CD4-positive, alpha-beta T cell treated with Interferon gamma for 1 hour (primary cell): ENCODE measurements at places on chromosomes 7 and 10.

- DNase-seq = no peak
Observed at GRCh38 chr7:157650801-157651200, 314.0 kb downstream of the DNAJB6 start.

DNA sequence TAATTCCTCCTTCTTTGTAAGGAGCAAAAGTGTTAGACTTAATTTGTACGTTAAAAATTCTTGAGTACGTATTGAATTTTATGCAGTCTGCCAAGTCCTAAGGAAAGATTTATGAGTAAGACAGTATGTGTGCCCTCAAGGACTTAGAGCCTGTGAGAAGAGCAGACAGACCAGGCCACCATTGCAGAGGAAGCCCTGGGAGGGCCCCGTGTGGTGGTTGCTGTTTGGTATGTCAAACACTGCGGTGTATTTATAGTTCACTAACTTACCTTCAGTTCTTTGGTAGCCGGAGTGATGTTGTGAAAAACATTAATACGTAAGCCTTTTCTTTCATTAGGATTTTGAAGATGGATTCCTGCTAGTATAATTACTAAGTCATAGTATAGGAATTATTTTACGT is 82.9 kb downstream of the GALNT11 start:
- DNase-seq = no peak

DNA sequence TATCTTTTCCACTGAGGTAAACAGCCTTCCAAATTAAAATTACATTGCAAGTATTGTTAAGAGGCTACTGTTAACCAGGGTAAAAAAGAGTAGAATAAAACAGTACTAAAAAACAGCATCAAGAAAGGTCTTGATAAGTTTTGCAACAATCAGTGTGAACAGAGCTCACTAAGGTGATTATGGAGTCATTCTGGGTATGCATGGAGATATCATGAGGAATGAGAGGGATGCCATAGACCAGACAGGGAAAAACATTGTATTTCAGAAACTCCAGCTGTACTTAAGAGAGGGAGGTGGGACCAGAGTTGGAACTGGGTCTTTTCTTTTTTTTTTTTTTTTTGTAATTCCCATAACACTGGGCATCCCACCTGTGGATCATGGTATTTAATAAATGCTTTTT is 549.6 kb downstream of the INHBA start:
- no peak for DNase-seq

DNA sequence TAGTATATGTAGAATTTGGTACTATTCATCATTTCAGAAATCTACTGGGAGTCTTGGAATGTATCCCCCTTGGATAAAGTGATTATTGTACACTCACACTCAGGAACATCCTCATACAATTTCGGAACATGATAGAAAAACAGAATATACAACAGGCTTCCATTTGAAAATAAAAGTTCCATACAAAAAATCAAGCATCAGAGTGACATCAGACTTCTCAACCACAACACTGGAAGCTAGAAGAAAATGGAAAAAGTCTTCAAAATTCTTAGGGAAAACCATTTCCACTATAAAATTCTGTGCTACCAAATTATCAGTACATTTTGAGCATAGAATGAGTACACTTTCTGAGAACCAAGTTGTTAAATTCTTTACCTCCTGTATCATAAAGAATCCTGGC is 8.8 kb downstream of the LYZL1 start:
- no peak for DNase-seq

- DNase-seq = no peak
Observed at GRCh38 chr10:28014651-28015050, 15.8 kb upstream of the ODAD2 start.

GRCh38 chr10:60346661-60347060 is 43.0 kb downstream of the ANK3 start:
- DNase-seq = no peak

- no peak for DNase-seq
Observed at GRCh38 chr7:86930554-86931307, 128.7 kb downstream of the ELAPOR2 start.

DNA sequence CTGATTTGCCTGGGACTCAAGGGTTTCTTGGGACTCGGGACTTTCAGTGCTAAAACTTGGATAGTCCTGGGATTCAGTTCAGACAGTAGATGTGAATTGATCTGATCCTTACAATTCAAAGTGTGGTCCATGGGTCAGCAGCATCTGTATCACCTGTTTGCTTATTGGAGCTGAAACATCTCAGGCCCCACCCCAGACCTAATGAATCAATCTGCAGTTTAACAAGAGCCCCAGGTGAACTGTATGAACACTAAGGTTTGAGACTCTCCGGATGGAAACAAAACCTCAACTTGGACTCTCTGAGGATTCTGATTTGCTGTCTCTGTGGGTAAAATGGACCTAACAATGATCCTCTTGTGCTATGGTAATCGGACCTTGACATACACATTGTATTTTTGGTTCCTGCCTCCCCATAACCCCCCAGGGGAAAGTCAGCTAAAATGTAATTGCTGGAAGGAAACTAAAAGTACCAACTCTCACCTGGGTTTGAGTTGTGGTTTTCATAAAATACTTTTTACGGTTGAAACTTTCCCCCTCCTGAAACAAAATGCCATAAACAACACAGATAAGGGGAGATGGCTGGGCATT is 11.7 kb downstream of the CYP26A1 start:
- DNase-seq = no peak

DNA sequence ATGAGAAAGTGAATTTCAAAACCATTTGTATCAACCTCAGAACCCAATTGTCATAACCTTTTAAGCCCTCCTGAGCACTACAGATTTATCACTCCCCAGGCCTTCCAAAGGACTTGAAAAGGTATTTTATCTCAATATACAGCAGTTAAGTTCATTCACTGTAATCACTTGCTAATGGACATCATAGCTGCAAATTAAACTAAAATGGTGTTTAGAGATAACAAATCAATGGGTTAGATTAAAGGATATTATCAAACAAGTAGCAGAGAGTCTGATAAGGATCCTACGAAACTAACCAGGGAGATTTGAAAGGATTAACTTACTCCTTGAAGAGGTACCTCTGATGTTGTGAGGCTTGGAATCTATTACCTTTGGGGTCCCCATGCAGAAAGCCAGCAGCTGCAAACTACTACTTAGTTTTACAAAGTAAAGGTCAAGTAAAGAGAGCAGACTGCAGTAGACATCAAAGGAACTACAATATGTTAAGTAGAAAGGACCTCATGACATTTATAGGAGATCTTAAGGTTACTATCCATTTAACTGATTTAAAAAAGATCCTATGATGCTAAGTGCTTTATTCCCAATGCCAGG is 359.4 kb downstream of the SORCS1 start:
- no peak for DNase-seq

GRCh38 chr10:33706191-33706590 is 371.7 kb upstream of the NRP1 start:
- DNase-seq = no peak

- DNase-seq = no peak
Observed at GRCh38 chr10:75922435-75922834, 491.0 kb downstream of the LRMDA start.

DNA sequence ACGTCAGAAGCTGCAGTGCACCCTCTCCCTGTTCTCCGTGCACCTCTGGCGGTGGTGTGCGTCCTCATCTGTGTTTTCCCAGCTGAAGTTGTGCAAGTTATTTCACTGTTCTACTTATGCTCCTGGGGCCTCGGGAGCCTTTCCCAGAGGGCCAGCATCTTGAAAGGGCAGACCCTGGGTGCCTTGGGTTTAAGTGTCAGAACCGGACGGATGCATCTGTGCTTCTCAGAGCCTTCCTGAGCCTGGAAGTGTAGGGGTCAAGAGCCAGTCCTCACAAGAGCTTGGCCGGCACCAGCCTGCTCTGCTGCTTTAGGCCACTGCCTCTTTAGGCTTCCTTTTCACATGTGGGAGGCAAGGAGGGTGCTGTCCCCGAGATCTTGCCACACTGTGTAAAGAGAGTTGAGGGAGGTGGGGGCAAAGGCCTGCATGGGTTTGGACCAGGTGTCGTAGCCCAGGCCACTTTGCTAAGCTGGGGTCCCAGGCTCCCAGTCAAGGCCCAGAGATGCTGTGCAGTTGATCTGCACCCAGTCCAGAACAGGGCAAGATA is 128.9 kb upstream of the NPS start:
- DNase-seq = no peak

DNA sequence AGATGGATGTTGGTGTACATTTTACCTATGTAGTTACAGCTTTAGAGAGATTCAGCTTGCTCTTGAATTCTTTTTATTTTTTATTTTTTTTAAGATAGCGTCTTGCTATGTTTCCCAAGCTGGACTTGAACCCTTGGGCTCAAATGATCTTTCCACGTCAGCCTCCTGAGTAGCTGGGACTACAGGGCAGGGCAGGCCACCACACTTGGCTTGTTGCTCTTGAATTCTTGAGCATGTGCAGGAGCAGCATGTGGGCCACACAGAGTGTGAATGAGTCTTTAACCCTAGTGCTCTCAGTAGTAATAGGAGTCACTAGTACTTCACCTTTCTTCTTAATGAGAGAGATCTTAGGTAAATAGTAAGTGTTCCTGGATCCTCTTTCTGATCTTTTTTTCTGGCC is 26.7 kb upstream of the CYCS start:
- DNase-seq = no peak

GRCh38 chr10:35435824-35436223 is 99.5 kb downstream of the CCNY start:
- no peak for DNase-seq

GRCh38 chr7:135232720-135233119 is 918 bp upstream of the STRA8 start:
- DNase-seq = no peak

DNA sequence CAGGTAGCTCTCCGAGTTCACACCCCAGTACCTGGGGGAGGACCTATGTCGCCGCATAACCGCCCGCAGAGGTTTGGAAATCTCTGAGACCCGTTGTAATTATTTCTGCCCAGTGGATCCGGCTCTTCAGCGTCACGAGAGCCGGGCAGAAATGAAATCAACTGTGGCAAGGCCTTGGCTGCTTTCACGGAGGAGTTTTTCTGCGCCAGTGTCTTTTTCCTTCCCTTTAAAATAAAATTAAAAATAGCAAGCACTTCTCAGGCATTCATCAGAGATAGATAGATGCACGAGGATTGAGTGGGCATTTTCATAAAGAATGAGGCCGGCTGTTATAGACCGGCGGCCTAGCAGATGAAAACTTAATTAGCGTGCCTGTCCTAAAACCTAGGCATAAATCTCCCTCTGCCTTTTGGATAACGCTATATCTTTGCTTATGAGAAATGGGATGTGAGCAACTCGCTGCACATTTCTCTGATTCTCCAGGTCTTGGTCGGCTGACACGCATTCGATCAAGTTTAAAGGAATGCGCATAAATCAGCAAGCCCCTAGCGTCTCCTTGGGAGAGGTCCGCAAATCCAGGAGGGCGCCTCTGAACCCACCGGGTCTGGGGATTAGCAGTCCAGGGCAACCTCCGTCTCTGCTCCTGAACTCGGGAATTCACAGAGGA is 6.4 kb downstream of the HOXA13 start:
- DNase-seq = no peak

DNA sequence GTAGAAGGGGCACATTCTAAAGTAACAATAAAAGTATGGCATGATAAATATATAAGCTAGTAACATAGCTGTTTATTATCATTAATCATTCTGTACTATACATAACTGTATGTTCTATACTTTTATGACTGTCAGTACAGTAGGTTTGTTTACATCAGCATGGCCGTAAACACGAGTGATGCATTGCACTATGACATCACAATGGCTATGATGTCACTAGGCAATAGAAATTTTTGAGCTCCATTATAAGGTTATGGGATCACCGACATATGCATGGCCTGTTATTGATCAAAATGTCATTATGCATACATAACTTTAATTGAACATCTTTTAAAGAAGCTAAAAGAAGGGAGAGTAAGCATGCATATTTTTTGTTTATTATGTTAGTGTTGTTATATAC is 200.1 kb upstream of the SHH start:
- DNase-seq = no peak

DNA sequence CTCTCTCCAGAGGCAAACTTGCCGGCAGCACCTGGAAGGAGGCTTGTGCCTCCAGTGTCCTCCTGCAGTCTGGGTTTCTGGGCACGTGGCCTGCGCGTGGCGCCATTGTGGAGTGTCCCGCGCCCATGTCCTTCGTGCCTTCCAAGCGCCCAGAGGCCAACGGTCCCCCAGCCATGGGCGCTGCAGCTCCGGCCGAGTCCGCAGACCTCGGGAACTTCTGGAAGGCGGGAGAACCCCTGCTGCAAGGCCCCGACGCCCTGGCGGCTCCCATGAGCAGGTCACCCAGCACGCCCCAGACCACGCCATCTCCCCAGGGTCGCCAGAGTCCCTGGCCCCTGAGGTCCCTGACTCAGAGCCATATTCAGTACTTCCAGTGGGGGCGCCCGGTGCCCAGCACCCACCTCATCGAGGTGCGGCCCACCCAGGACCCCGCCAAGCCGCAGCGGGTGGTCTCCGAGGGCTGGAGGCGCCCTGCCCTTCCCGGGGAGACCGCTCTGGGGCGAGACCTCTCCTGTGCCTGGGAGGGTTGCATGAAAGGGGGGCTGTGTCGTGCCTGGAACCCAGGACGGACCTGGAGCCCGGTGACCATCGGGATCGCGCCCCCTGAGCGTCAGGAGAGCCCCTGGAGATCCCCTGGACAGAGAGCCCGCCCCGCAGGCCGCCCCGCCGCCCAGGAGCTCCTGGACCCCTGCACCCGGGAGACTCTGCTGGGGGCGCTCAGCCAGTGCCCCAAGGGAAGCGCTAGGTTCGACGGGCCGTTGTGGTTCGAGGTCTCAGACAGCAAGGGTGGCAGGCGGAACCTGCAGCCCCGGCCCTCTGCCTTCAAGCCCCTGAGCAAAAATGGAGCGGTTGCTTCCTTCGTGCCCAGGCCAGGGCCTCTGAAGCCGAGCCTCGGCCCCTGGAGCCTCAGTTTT is at the start of gene POM121L12:
Gene POM121L12, plus strand, starts transcription at position 135 of the 914 bp plus-strand sequence. Its CDS starts 39 bp downstream, at position 174.
- no peak for DNase-seq

GRCh38 chr10:5442990-5443370 is 30.6 kb downstream of the NET1 start:
- no peak for DNase-seq

DNA sequence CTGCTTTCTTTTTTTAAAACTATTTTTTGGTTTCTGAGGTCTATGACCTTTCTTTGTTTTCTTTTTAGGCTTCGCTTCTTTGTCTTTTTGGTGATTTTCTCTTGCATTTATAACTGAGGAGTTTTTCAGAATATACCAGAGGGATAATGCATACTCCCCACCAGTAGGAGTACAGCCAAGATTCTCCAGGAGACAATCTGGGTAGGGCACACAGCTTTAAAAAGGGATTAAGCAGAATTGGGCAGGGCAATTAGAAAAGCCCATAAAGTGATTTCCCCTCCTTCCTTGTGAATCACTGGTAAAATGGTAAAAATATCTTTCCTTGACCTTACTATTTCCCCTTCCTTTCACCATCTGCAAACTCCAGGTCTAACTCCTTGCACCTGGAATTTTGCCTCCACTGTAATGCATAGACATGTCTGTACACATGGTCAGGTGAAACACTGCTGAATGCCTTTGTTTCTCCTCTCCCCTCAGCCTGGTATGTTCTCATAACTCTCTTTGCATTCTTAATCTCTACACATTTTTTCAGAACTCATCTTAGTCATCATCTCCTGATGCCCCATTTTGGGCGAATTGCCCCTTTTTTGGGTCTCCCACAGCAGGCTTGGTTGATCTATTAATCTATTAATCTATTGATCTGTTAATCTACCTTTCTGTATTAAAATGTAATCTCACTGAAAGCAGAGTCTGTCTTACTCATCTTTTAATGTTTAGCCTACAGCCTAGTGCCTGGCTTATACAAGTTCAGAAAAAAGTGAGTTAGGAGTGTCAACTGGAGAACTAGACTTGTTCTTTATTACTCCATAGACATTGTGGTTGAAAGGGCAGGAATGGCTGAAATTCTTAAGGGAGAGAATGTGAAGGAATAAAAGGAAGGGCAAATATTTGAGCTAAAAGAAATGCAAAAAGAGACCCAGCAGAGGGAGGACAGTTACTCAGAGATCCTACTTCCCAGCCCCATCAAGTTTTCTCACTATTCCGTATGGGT is 64.6 kb downstream of the MDFIC start:
- DNase-seq = no peak
